Cardiac septum (tissue), 1 donor: ENCODE measurements at places on chromosomes 1 and 21. TPM values are rescaled to one million over a fixed set of nuclear protein-coding genes. Genes with fewer than 3 reads are reported as not detected.

The HRNR gene
- total RNA-seq = not detected

The TCP10L gene
- 2.5 TPM for total RNA-seq

The S100PBP gene
- total RNA-seq = 12.5 TPM

The EPHA10 gene
- not detected for total RNA-seq

The PEX14 gene
- 17.7 TPM for total RNA-seq

The TPTE gene
- total RNA-seq = not detected

The S100A9 gene
- total RNA-seq = 91.9 TPM

The ADGRB2 gene
- total RNA-seq = 7.7 TPM

The CFAP141 gene
- total RNA-seq = not detected

The HAPLN2 gene
- 0.43 TPM for total RNA-seq
